ENCODE measurements at places on chromosomes 16 and 17. TPM values are rescaled to one million over a fixed set of nuclear protein-coding genes. Genes with fewer than 3 reads are reported as not detected.

The SEPTIN12 gene
- total RNA-seq: not detected

DNA sequence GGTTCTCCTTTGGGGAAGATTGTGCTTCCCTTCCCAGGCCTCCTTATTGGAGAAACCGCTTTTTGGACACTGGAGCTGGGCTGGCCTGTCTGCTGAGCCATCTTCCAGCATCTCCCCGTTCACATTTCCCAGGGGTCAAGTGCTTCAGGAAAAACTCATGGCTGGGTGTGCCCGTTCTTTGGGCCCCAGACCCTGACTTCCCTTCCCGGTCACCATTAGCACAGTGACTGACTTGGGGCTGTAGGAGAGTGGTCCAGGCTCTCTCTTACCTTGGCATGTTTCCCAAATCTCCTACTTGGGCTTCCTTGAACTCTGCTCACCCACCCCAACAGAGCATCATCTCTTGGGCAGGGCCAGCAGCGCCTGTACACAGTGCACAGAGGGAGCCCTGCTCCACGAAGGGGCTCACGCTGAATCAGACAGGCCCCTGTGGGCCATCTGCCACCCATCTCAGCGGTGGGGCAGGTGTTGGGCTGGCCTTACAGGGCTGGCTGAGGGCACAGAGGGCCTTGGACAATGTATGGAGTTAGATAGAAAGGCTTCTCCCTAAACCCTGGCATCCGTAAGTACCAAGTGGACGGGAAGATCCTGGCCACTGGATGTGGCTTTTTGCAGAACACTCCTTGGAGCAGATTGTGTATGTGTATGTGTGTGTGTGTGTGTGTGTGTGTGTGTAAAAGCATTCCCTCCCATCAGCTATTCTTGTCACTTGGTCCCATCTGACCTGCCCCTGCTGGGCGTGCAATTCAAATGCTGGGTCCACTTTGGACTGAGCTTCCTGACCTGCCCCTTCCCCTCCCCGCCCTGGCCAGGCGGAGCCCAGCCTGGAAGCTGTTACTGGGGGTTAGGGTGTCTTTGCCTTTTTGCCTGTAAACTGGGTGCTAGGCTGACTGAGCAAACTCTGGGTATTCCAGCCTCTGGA lies 24.9 kb upstream of the CDC42EP4 start:
- no peaks in the 10 kb centered on the region for H3K4me1 ChIP-seq
- H3K27me3 ChIP-seq: no peaks in the 10 kb centered on the region
- H3K27ac ChIP-seq: no peak overlapping the region
- H3K4me3 ChIP-seq: no peak overlapping the region

- peaks cover 2% of the 10 kb centered on the region for H3K4me1 ChIP-seq
- no peak overlapping the region for H3K27ac ChIP-seq
- DNase-seq: peak; percentile 41
- no peaks in the 10 kb centered on the region for H3K27me3 ChIP-seq
- peaks cover 6% of the 10 kb centered on the region for H3K36me3 ChIP-seq
These were observed 5.9 kb upstream of the SDK2 start for GRCh38 chr17:73650140-73650539.

The PPY gene
- not detected for total RNA-seq

The TEX19 gene
- total RNA-seq: not detected

DNA sequence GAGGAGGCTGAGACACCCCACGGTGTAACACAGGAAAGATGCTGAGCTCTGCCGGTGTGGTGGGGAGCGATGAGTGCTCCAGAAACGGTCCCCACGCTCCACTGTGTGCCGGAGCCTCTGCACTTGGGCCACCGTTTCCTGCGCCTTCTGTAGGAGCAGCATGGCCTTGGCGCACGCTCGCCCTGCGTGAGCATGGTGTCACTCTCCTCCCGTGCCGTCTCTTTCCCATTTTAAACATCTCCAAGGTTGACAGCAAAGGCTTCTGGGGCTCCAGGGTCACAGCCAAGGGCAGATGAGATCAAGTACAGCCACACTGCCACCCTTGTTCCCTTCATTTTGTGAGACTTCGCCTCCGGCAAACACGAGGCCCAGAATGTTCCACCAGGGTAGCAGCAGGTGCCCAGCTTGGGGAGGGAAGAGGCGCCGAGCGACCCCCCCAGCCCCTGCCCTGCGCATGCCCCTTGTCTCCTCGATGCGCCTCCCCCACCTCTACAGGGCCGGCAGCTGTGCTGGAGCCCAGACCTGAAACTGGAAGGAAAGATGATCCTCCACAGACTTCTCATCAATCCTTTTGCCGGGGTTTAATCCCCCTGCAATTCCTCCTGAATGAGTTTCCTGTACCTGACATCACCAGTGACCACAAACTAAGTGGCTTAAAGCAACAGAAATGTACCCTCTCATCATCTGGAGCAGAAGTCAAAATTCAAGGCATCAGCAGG lies 19.9 kb upstream of the OSGIN1 start:
- no peak overlapping the region for H3K27ac ChIP-seq
- H3K27me3 ChIP-seq: no peaks in the 10 kb centered on the region
- no peaks in the 10 kb centered on the region for H3K4me1 ChIP-seq
- no peaks in the 10 kb centered on the region for H3K36me3 ChIP-seq

DNA sequence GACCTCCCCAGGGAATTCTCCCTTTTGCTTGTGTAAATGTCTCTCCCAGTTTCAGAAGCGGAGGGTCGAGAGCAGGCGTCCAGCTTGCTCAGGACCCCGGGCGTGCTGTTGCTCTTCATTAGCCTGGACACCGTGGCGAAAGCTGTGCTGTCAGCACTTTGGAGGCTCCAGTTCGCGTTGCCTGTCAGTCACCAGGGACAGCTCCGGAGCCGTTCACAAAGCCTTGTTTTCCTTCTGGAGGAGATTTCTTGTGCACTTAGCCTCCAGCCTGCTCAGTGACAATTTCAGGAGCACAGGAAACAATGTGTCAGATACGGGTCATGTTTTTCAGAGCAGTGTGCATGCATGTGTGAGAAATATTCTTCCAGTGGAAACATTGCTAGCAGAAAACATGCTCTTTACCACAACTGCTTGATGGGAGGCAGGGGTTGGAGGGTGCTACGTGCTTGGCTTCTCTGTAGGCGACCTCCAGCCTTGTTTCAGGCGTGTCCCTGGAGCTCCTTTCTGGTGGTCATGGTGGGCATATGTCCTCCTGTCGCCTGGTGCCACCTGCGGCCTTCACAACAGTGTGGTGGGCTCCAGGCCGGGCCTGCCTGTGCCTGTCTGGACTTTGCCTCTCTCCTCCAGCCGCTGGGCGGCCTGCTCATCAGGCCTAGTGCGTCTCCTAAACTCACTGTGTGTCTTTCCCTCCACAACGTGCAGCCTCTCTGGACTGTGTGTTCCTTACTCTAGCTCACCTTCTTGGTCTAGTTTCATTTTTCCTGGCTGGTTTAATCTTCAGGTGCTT lies 29.0 kb downstream of the ZNF750 start:
- no peaks in the 10 kb centered on the region for H3K27me3 ChIP-seq
- DNase-seq: no peak
- H3K36me3 ChIP-seq: peaks cover 23% of the 10 kb centered on the region
- no peak overlapping the region for H3K4me3 ChIP-seq
- H3K27ac ChIP-seq: peak overlapping the region; percentile 42

Measured in activated CD8-positive, alpha-beta T cell treated with anti-CD3 and anti-CD28 coated beads for 36 hours (primary cell).